GM18507 (cell line): ENCODE measurements at places on chromosomes 16 and 17.
A peak's percentile ranks its signal among the peaks of the same experiment; 100 is the strongest.

GRCh38 chr17:61450641-61451537 is 1.3 kb upstream of the TBX4 start:
- no peak for DNase-seq

- no peak for DNase-seq
Observed at GRCh38 chr17:77076124-77076830, 64.5 kb upstream of the SEC14L1 start.

GRCh38 chr16:56860226-56861020 is 4.6 kb upstream of the SLC12A3 start:
- peak; percentile 64 for DNase-seq

- no peak for DNase-seq
Observed at GRCh38 chr16:53785044-53785443, 81.1 kb downstream of the FTO start.

- DNase-seq, result no peak
Observed at GRCh38 chr17:28347261-28347891, 10.0 kb downstream of the POLDIP2 start.

DNA sequence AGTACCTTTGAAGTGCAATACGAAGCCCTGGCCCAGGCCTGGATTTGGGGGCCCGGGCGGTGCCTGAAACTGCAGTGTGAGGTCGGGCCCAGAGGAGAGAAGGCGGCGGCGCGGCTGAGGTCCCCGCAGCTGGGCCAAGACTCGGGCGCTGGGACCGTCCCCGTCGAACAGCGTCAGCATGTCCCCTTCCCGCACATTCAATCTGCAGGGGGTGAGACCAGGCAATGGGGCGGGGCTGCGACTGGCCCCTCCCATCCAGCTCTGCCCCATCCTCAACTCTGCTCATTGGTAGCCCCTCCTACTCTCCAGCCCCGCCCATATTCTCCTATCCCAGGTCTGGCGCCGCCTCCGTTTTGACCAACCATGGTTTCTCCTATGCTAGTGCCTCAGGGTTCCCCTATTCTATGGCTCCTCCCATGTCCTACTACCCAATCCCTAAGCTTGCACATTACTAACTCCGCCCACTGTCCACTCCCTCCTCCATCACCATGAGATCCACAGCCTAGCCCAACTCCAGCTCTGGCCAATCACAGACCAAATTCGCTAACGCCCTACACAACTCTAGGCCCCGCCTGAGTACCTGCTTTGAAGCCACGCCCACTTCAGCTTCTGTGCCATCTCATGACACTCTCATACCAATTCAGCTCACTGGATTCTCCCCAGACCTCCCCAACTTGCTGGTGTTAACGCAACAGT is 14.4 kb upstream of the CDIPT start:
- DNase-seq, result no peak
